ENCODE measurements at places on chromosomes 12 and 14. TPM values are rescaled to one million over a fixed set of nuclear protein-coding genes. Genes with fewer than 3 reads are reported as not detected.

DNA sequence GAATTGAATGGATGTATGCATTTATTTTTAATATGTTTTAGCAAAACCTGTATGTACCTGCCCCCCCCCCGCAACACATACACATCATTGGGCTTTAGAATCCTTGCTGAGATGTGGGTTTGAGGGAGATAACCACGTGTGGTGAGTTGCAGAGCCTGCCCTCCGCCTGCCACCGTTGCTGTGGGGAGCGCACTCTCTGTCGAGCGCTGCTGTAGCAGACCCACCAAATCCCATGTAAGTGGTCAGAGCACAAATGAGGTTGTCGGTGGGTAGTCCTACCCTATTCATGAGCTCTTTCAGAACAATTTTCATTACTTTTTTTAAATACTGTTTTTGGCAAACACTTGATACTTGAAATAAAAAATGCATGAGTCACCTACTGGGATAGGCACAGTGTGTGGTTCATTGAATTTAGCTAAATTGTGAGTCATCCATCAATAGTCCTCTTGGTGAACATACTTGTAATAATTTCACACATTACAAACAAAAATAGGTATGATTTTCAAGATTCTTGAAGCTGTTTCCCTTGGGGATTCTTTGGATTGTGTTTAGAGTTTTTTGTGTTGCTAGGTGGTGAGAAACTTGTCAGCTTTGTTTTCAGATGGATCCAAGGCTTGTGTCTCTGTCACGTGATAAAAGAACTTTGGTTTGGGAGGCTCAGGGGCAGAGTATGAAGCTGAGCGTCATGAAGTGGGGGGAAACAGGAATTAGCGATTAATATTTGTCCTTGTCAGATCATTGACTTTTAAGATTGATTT is 107.6 kb downstream of the PTCSC3 start:
- no peak for DNase-seq

The SPIC gene
- total RNA-seq = not detected

GRCh38 chr12:8989413-8989812 is at the start of gene KLRG1:
Gene KLRG1 (plus strand): TSS chr12:8989546. CDS start chr12:8989636, 90 bp downstream.
- no peak for DNase-seq

DNA sequence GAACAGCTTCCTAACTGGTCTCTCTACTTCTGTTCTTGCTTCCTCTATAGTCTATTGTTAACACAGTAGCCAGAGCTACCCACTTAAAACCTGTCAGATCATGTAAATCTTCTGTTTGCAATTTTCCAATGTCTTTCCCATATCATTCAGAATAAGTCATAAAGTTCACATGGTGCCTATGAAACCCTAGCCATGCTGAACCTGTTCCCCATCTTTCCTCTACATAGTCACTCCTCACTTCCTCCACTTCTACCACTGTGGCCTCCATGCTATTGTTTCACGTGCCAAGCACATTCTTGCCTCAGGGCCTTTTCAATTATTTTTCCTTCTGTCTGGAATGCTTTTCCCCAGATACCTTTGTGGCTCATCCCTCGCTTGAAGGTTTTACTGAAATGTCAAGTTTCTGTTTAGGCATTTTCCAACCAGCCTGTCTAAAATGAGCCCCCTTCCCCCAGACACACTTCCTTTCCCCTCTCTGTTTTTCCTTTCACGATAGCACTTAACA is 132.1 kb downstream of the DYRK2 start:
- no peak for DNase-seq

GRCh38 chr14:68239988-68240771 is 420.6 kb downstream of the RAD51B start:
- DNase-seq = no peak

DNA sequence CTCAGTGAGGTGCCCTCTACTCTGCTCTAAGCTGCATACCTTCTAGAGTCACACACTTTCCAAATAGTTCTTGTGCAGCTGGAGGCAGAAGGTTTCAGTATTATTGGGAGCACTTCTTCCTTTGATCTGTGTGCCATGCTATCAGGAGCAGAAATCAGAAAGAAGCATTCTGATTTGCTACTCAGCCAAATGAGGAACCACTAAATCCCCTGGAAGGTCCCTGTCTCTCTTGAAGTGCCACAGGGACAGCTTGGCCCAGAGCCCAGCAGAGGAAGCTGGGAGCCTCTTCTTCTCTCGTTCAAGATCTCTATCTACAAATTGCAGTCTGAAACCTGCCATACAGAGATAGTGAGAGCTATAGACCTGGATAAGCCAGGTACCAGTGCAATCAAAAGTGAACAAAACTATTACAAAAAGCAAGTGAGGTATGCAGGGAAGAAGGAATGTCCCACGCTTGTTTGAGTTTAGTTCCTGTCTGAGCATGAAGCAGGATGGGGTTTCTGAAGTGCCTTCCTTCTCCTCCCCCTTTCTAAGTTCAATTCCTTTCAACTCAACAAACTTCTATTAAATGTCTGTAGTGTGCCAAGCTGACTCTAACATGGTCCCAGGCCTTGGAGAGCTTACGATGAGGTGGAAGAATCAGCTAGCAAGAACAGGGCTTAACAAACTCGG is 100.9 kb upstream of the PARP11 start:
- DNase-seq = no peak

GRCh38 chr14:104112113-104112505 is 26.3 kb upstream of the KIF26A start:
- DNase-seq = peak; percentile 54

GRCh38 chr14:99887407-99887806 is 94.2 kb downstream of the EML1 start:
- DNase-seq = no peak

DNA sequence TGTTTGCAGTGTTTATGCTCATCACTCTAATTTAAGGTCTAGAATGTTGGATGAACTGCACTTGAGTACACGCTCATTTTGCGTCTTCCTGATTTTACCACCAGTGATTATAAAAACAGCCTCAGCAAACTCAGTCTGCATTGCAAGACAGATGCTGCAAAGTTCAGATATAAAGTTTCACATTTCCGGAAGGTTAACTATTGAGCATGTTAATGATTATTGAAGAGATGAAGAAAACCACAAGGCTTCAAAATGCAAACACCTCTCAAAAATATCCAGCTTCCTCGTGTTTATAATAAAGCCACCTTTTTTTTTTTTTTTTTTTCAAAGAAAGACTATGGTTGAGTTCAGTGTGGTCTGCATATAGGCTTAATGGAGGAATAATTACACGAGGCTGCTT is 92.1 kb upstream of the BMP4 start:
- no peak for DNase-seq

The GPRC5A gene
- total RNA-seq = 23.4 TPM

GRCh38 chr12:42638011-42638410 is 48.5 kb upstream of the PRICKLE1 start:
- DNase-seq = no peak

Data from posterior vena cava (tissue), 2 donors.